AG04449 (cell line): ENCODE measurements at places on chromosomes 16 and 17.

- DNase-seq, result no peak
Measured at GRCh38 chr17:63697341-63698286, 2.3 kb downstream of the LIMD2 start.

GRCh38 chr17:63039899-63040602 lies 74.0 kb downstream of the TANC2 start:
- peak; percentile 17 for DNase-seq

- no peak for DNase-seq
Measured at GRCh38 chr16:980595-980854, 1.0 kb upstream of the SOX8 start.

- no peak for DNase-seq
Measured at GRCh38 chr17:8928347-8928746, 37.2 kb downstream of the PIK3R5 start.

DNA sequence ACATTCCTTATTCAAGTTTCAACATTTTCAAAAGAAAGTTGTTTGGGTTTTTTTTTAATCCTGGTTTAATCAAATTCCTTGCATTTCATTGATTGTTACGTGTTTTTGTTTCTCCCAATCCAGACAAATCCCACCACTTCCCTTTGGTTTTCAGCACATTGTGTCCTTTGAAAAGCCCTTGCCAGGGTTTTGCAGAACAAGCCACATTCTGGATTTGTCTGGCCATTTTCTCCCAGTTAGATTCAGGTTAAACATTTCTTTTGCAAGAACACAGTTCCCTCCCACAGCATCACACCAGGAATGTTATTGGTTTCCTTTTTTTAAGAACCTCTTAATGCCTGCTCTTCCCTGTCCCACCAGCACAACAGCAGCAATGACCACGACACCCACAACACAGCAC lies 278.0 kb upstream of the SALL1 start:
- DNase-seq, result no peak

DNA sequence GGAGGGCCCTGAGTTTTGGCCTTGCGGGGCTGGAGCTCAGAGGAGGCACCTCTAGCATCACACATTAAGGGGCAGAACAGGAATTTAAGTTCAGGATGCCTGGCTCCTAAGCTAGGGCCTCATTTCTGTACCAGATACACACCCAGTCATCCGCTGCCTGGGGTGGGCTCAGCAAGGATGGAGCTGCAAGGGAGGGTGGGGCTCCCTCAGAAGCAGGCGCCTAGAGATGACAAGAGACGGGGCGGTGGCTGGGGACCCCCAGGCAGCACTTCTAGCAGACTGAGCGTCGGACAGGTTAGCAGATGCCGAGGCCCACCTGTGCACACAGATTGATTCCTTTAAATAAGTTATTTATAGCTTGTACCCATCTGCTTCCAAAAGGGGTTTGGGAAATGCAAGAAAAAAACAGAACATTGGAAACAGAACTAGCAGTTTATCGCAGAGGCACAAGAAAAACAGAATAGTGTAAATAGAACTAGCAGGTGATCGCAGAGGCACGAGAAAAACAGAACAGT lies 47.6 kb upstream of the CBFA2T3 start:
- DNase-seq, result no peak

DNA sequence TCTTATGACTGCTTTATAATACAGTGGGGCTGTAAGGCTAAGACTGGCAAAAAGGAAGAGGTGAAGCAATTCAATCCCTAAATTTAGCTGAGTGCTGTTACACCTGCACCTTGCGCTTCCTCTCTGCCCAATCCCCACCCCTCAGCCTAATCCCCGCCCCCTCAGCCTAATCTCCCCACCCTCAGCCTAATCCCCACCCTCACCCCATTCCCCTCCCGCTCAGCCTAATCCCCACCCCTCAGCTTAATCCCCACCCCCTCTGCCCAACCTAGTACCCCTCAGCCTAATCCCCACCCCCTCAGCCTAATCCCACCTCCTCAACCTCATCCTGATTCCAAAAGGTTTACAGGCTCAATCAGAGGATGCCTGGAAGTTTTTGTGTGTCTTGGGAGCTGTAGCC lies 155.5 kb downstream of the PMP22 start:
- DNase-seq, result no peak
